KG1 (cell line): ENCODE measurements at places on chromosomes 6 and 20.

DNA sequence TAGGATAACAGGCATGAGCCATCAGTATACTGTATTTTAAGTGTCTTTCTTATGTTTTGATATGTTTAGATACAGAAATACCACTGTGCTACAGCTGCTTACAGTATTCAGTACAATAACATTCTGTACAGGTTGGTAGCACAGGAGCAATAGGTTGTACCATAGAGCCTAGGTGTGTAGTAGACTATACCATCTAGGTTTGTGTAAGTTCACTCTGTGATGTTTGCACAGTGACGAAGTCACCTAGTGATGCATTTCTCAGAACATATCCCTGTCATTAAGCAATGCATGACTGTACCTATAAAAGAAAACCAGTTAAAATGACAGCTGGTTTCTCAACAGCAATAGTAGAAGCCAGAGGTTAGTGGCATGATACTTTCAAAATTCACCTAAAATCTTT, 3.0 kb upstream of the ZBTB24 start:
- DNase-seq: no peak

DNA sequence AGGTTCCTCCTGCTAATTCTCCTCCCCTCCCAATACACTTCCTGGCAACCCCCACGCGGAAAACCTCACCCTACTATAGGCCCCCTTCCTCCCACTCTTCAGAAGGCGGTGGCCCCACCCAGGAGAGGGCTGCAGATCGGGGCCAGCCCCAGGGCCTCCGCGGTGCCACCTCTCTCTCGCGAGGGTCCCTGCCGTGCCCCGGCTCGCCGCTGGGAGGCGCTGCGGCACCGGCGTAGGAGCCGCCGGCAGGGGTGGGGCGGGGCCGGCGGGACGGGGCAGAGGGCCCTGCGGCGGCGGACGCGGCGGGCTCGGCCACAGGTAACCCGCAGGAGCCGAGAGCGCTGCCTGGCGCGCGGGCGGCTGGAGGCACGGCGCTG, at the start of gene ANKRD6:
ANKRD6 (plus strand) TSS at position 278 of the 377 bp plus-strand sequence. CDS start 133,825 bp downstream, outside the sequence.
- peak; percentile 53 for DNase-seq

DNA sequence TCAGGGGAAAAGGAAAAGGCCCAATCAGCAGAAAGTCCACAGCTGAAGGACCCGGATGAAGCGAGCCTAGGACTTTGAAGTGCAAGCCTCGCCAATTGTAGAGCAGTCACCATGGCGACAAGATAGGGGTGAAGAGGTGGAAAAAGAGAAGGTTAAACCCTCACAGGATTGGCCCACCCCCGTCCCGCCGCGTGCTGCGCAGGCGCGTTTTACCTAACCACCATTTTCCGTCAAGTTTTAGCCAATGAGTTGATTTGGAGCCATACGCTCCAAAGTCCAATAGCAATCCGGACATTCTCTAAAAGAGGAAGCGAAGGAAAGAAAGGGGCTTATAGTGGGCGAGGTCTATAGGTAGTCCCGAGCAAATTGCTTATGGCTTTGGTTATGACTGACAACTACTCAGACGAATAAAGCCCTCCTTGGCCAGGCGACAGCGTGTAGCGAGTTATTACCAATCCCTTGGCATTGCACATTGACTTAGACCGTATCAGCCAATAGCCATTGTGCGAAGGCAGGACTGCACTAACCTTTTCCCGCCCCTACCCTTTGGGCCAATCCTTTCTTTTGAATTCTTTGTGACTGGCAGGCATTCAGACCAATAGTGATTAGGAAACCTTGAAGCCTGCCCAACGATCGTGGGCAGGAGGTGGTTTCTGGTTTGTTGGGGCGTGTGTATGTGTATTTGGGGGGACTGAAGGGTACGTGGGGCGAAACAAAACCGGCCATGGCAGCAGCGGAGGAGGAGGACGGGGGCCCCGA, at the start of gene RNF5:
RNF5 (plus strand) TSS at position 618 of the 759 bp plus-strand sequence; CDS start at position 725, 107 bp downstream.
- DNase-seq: peak; percentile 99

- DNase-seq: no peak
Measured at GRCh38 chr6:10437891-10438290, 23.0 kb upstream of the TFAP2A start.

- DNase-seq: no peak
Measured at GRCh38 chr20:33647603-33648395, 14.3 kb upstream of the C20orf144 start.

DNA sequence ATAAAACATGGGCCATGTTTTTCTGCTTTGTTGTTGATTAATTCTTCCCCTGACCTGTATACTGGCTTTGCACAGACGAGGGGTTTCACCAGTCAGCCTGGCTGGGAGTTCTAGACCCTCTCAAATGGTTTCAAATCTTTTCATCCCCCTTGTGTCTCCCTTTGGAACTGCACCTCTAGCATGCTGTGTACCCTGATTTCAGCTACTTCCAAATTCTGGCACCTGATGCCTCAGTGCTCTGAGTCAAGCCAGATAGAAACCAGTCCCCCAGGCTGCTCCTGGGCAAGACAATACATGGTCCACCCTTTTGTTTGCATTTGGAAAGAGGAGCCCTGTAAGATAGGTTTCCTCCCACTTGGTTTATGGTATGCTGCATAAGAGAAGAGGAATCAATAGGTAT, 290.2 kb downstream of the BTBD3 start:
- no peak for DNase-seq

DNA sequence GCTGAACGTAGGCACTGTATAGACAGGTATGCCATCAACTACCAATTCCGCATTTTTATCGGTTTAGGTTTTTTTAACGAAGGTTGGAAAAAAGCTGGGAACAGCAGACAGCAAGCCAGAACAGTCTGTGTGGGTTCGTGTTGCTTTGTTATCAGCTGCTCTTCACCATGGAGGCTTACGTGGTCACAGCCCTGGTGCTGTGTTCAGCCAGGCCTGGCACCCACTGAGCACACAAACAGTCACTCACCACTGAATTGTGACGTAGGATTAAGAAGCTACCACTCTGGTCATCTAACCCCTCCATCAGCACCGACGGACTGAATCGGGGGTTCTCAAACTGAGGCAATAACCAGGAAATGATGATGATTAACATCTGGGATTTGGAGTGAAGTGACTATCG, 13.2 kb downstream of the FAM210B start:
- no peak for DNase-seq
